AG08396 (cell line): ENCODE measurements at places on chromosomes 2 and 18.
A peak's percentile ranks its signal among the peaks of the same experiment; 100 is the strongest.

DNA sequence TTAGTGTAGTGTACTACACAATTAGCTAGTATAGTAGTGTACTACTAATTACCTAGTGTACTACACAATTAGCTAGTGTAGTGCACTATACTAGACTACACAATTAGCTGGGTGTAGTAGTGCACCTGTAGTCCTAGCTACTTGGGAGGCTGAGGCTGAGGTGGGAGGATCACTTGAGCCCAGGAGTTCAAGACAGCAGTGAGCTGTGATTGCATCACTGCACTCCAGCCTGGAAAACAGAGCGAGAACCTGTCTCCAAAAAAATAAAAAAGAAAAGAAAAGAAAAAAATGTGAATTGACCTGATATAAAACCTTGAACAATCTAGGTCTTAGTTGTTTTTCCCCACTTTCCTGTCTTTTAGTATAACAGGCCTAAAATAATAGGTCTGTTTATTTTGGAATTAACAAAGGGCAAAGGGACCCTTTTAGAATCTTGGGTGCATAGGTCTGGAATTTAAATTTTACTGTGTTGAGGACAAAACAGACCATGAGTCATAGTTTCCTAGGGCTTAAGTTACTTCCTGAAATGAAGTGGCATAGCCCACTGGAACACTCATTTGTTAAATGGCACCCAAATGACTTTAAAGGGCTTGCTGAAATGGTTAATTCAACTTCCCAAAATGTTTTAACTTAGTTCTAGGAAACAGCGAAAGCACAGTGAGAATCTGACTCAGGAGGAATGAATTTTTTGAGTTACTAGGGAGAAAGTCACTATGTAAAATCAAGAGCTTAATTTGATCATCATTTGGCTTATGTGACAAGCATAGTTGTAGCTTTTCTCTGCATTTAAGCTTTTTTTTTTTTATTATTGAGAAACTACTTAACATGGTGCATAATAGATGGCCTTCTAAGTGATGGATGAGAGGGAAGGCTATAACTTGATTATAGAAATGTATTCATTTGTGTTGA, 50.7 kb upstream of the ARL5A start:
- no peak for DNase-seq

- no peak for DNase-seq
These were observed 5.5 kb upstream of the ANKRD62 start for GRCh38 chr18:12088096-12088495.

DNA sequence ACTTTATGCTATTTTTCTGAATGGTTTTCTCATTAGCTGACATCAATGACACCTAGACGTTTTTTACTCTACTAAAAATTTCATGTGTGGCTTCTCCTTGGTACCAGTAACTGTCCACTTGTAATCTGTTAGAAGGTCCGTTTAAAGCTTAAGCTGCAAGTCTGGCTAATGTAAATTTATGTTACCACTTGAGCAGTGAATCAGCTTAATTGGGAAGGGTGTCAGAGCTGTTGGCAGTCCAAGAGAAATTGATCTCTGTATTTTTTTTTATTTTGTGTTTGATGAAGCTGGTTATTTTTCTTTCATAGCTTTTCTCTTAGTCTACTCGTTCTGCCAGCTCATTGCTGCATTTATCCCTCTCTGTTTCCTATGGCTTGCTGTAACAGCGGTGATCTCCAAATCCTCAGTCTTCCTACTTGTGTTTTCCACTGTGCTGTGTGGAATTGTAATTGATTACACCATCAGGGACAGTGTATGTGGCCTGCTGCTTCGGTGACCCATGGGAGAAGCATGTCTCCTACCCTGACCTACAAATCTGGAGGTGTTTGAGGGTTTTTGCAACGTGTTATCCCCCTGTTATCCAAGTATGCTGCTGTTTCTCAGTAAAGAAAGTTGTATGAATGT, 724.2 kb upstream of the REG3G start:
- DNase-seq = no peak

GRCh38 chr2:69489793-69490192, 52.6 kb upstream of the NFU1 start:
- DNase-seq = no peak

GRCh38 chr18:2180586-2180985, 390.7 kb downstream of the METTL4 start:
- no peak for DNase-seq

DNA sequence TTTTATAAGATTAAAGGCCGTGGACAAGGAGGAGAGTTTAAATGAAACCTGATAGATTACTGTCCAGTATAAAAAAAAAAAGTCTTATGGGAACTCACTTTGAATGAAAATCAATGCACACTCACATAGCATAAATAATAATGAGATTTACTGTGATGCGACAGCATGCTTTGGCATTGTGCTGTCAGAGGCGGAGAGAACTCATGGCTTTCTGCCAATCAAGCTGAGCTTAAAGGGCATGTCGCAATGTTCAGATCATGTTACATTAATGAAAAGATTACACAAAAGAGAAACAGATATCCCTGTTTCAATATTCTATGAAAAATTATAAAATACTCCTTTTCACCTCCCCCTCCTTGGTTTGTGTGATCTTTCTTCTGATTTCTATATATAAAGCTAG, 310.8 kb downstream of the ERBB4 start:
- peak; percentile 32 for DNase-seq

DNA sequence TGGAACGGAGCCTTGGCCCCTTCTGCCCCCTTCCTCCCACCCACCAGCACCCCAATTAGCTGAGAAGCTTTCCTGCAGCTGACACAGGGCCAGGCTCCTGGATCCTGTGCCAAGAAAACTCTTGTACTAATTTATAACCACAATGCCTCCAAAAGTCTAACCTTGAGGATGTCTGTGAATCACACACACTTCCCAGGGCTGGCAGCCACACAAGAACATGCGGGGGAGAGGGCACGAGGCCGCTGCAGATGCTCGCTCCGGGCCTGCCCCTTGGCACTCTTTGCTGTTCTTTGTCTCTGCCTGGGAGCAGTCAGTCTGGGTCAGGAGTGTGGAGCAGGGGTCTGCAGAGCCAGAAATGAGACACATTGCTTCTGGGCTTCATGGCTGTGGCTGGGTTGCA, 62.7 kb upstream of the KIF5C start:
- peak; percentile 43 for DNase-seq

DNA sequence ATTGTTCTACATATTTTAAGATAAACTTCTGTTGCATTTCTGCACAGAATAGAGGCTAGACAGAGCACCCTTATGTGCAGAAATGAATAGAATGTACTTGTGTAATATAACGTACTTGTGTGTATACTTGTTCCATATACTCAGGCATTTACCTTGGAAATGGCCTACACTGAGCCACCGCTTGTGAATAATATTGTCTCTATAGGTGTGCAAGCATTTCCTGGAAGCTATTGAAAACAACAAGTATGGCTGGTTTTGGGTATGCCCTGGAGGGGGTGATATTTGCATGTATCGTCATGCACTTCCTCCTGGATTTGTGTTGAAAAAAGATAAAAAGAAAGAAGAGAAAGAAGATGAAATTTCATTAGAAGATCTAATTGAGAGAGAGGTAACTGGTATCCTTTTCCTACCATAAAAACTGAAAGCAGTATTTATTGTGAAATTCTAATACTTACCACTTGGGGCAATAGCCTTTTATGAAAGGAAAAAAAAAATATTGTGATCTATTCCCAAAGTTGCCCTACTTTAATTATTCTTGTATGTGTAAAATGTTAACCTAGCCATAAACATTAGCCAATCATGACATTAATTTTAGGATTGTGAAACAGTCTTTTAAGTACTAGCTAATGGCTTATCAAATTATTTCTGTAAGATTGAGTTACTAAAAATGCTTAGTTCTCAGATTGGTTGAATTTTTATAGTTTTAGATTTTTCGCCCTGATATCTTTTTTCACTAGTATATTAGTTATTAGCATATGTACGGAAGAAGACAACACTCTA, 18.0 kb downstream of the ZC3H15 start:
- DNase-seq = no peak

- DNase-seq = no peak
These were observed 44.7 kb downstream of the FER1L5 start for GRCh38 chr2:96687266-96687665.

- DNase-seq = no peak
These were observed 213.0 kb upstream of the TMEFF2 start for GRCh38 chr2:192407692-192408091.

DNA sequence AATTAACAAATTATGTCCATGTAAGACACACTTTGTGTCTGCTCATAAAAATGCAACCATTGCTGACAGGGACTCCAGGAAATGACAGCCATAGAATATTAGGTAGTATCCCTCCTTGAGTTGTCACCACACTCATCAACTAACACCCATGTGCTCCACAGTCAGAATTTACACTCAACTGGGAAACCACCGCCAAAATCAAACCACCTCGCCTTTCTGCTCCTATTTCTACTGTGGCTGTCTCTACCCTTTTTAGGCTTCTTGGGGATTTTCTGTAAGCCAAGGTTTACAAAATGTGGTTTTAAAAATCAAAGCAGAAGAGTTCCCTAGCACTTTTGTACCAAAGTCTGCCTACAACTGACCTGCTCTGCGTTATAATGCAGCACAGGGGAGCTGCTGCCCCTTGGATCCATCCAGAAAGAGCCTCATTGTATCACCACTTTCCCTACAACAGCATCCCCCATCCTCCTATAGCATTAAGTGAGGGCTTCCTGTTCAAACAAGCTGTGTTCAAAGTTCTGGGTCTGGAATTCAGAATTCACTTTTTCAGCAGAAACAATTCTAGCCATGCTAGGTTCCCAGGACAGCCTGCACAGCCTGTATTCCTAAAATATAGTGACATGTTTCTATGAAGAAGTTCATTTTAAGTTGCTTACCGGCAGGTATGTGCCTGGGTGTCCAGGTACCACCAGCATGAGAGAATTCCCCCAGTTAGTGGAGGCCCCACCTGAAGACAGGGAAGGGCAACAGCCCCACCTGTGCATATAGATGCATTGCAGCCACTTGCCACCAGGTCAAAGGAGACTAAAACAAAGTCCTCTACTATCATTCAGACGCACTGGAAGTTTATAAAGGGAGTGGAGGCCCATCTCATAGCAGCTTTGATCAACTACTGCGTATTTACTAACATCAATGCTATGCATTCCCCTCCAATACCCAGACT, 104.3 kb downstream of the MYO5B start:
- no peak for DNase-seq

GRCh38 chr18:8114480-8114879, 494.8 kb upstream of the RAB12 start:
- DNase-seq = no peak

GRCh38 chr18:75773618-75774017, 346.1 kb upstream of the SMIM21 start:
- DNase-seq = no peak

DNA sequence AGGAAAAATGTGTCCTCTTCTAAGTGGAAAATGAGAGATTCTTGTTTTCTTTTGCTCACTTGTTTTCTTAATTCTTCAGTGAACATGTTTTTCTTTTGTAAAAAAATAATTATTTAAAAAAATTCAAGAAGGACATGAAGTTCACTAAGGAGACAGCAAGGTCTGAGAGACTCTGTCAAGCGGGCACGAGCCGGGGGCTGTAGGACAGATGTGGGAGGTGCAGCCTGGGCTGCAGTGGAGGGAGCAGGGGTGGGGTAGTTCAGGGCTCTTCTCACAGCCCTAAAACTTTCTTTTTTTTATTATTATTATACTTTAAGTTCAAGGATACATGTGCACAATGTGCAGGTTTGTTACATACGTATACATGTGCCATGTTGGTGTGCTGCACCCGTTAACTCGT, 4.3 kb upstream of the HDAC4 start:
- no peak for DNase-seq

GRCh38 chr2:147679191-147679954, 165.5 kb upstream of the ACVR2A start:
- DNase-seq = no peak

- no peak for DNase-seq
These were observed 117.1 kb upstream of the MYT1L start for GRCh38 chr2:2448178-2448577.

- DNase-seq = no peak
These were observed 51.8 kb downstream of the TTC21B start for GRCh38 chr2:165901620-165902298.

DNA sequence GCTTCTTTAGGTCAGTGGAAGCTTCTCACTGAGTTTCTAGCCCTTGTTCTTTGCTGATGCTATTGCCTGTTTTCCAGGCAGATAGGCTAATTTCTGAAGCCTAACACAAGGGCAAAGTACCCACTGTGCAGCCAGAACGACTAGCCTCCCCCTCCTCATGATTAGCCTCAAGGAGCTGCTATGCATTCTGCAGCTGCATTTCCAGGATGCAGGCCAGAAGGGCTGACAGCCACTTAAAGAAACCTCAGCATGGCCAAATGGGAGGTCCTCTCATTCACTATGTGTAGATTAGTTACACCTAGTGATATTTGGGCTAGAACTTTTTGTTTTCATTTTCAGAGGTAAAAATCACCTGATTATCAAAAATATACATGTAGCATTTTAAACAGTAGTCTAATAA, 216.0 kb downstream of the RAD51AP2 start:
- DNase-seq = no peak

- DNase-seq = no peak
These were observed 206.2 kb downstream of the SRBD1 start for GRCh38 chr2:45404807-45405297.

GRCh38 chr2:64001382-64002101, 17.7 kb downstream of the VPS54 start:
- no peak for DNase-seq

DNA sequence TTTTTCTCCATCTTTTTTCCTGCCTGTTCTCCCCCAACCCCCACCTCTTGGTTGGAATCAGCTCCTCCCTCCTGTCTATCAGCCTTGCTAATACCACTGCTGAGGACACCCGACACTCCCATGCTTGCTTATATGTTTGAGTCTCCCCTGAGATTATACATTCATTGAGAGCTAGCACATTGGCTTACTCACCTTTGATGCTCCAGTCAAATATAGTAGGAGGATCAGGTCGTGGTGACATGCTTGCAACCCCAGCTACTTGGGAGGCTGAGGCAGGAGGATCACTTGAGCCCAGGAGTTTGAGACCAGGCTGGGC, 91.5 kb upstream of the CCBE1 start:
- no peak for DNase-seq

DNA sequence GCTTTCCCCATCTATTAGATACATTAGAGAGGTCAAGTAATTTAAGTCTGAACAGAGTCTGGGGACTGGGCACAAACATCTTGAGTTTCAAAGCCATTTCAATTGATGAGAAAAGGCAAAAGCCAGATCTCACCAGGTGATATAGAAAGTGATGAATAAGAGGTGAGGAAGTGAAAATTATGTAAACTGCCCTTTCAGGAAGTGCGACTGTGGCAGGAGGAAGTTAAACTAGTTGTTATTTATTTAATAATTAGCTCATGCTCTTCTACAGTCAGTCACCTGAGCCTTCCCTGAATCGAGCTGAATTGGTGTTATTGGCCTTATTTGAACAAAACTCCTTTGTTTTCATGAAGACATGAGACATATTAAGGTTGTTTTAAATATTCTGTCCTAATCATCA, 115.1 kb downstream of the CDH20 start:
- no peak for DNase-seq

- no peak for DNase-seq
These were observed 400.9 kb upstream of the ZNF804A start for GRCh38 chr2:184197413-184197812.

GRCh38 chr2:108325756-108326155, 37.1 kb downstream of the SULT1C2 start:
- DNase-seq = no peak

GRCh38 chr2:223076573-223076972, 24.6 kb downstream of the KCNE4 start:
- DNase-seq = no peak
